ENCODE measurements at places on chromosomes 2 and 18. TPM values are rescaled to one million over a fixed set of nuclear protein-coding genes. Genes with fewer than 3 reads are reported as not detected.

KCNIP3 gene
- total RNA-seq, result 3.0 TPM

CSRNP3 gene
- 1.9 TPM for total RNA-seq

GRCh38 chr2:85915606-85916303, 27.0 kb upstream of the ST3GAL5 start:
- no peak for DNase-seq

DNA sequence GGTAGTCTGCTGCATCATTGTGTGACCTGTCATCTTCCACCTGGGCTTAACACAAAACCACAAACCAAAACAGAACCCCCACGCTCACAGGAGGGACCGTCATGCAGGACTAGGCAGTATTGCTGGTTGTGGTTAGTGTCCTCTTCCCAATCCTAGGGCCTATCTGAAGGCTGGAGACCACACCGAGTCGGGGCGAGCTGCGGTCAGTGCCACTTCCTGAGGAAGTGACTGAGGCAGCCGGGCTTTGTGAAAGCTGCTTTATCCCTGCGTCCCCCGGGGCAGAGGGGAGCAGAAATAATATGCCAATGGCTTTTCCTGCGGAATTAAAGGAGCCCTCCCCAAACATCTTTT, 22.9 kb downstream of the ZNF532 start:
- DNase-seq, result peak; percentile 82

GRCh38 chr2:44572196-44572900, 210.6 kb downstream of the CAMKMT start:
- no peak for DNase-seq

- no peak for DNase-seq
These were observed 50.7 kb downstream of the DAPL1 start for GRCh38 chr2:158845859-158846258.

- peak; percentile 60 for DNase-seq
These were observed 21.2 kb downstream of the PRELID3A start for GRCh38 chr18:12428923-12429322.

- no peak for DNase-seq
These were observed 63.7 kb upstream of the ZCCHC2 start for GRCh38 chr18:62458868-62459716.

GRCh38 chr2:144431392-144431783, 88.5 kb downstream of the ZEB2 start:
- DNase-seq, result no peak

DNA sequence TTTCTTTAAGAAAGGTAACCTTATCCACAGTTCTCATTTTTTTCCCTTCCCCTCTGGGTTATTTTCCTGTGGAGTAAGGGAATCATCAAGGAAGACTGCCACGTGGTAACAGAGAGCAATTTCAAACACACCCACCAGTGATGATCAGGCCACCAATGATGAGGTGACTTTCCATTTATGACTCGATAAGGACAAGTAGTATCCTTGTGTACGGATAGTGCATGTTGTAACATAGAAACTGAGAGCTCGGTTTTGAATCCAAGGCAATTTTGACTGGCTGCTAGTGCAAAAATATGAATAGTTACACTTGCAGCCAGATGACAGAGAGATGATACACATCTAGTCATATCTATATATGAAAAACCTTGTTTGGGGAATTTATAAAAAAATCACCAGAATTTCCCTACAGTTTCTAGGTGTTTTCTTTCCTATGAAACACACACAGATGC, 143.6 kb upstream of the TCF4 start:
- DNase-seq, result no peak
